ENCODE measurements at places on chromosomes 11 and 22.

DNA sequence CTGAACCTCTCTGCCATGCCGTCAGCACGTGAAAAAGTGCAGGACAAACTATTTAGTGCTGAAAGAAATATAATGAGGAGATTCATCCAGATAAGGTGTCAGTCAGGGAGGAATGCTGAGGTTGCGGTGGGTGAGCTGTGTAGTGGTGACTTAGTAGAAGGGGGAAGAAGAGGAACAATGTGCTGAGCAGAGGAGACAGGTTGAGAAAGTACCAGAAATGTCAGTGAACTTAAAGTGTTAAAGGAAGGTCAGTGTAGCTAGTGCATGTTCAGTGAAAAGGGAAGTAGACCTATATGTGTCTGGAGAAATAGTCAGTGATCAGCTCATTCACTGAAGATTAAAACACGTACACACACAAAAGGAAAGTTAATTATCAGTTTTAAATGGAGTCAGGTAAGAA lies 237.6 kb upstream of the CCDC179 start:
- no peak for DNase-seq

DNA sequence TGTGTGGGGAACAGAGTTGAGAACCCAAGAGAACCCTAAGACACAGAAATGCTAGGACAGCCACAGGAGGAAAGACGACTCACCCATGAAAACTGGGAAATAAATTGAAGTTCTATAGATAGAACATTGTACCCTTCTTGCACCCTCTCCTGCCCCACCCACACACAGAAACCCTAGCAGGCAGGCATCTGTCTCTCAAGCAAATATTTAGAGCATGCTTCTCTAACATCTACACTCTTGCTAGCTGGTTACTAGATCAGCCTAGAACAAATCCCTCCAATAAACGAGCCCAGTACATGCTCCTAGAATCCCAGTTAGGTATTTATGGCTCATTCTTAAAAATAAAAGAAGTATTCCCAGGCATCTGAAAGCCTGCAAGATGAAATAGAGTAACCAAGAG lies 32.1 kb upstream of the CLPB start:
- DNase-seq, result no peak

DNA sequence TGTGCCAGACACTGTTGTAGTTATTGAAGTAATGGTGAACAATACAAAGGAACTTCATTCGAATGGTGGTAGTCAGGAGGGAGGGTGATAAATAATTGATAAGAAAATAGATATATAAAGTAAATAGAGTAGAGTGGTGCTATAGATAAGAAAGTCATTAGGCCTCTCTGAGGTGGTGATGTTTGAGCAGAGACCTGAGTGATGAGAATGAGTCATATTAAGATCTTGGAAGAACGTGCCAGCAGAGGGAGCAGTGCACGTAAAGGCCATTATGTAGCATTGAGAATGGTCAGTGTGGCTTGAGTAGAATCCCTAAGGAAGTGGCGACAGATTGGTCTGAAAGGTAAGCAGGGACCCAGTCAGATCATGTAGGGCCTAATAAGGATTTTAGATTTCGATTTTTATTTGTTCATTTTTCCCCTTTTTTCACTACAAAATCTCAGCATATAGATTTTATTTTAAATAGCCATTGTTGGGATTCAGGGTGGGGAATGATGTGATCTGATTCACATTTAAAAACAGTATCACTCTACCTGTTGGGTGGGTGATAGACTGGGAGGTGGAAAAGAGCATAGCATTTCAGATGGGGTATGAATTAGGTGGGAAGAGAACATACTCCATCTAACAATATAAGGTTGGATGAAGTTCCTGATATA lies 44.7 kb downstream of the CCDC90B start:
- no peak for DNase-seq

DNA sequence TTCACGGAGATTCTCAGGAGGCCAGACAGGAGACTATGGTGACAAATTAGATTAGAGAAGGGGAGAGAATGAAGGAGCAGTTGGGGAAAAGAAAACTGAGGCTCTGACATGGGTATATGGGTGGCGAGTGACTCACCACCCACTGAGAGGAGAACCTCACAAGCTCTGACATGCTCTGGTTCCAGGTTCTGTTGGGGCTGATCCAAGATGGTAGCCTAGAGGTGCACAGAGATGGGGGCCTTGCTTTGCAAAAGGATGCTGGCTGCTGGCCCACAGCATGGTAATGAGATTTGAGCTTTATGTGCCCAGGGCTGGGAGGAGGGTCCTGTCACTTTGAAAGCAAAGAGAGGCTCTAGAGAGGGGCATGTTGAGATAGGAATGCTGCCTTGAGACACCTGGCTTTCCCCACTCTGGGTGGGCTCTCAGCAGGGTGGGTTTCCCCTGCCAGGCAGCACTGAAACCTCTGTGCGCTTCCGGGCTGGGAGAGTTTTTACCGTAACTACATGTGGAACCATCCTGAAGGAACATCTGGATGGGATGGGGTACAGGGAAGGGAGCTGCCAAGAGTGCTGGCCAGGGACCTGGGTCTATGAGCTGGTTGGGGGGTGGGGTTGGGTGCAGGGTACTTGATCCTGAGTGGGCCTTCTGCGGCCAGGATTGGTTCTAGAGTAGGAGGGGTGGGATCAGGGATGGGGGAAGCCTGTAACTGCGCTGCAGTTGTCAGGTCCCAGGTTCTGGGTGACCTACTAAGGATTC lies 1.2 kb upstream of the GRK2 start:
- DNase-seq, result no peak

- no peak for DNase-seq
Observed at GRCh38 chr11:121310908-121311307, 18.3 kb downstream of the SC5D start.

GRCh38 chr11:9527481-9528135 lies 45.9 kb upstream of the WEE1 start:
- DNase-seq, result no peak

DNA sequence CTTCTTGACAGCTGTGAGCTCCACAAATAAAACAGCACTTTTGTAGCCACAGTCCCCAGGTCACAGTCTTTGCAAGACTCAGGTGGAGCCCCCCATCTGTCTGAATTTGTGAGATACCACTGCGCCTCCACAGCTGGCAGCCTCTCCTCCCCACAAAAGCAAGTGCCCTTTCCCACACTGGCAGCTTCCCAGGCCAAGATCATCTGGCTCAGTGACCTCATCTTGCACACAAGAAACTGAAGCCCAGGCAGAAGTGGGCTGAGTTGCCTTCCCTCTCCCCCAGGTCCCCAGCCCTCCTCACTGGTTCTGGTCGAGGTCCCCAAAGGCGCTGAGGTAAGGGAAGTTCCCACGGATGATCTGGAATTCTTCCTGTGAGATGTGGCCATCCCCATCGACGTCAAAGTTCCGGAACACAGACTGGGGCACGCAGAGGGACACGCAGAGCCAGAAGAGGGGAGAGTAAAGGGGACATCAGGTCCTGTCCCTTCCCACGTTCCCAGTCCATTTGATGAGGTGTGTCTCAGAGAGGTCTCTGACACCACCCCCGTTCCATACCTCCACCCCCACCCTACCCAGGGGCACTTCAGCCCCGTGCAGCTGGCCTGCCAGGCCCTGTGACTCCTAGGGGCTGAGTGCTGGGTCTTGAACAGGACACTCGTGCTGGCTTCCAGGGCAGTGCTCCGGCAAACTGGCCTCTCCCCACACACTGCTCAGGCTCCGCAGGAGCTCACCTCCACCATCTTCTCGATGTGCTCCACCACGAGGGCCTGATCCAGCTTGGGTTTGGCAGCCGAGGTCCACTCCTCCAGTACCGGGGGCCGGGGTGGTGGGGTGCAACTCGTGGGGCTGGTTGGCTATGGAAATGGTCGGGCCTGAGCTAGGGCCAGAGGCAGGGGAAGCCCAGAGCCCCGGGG lies 8.9 kb downstream of the RASGRP2 start:
- no peak for DNase-seq

DNA sequence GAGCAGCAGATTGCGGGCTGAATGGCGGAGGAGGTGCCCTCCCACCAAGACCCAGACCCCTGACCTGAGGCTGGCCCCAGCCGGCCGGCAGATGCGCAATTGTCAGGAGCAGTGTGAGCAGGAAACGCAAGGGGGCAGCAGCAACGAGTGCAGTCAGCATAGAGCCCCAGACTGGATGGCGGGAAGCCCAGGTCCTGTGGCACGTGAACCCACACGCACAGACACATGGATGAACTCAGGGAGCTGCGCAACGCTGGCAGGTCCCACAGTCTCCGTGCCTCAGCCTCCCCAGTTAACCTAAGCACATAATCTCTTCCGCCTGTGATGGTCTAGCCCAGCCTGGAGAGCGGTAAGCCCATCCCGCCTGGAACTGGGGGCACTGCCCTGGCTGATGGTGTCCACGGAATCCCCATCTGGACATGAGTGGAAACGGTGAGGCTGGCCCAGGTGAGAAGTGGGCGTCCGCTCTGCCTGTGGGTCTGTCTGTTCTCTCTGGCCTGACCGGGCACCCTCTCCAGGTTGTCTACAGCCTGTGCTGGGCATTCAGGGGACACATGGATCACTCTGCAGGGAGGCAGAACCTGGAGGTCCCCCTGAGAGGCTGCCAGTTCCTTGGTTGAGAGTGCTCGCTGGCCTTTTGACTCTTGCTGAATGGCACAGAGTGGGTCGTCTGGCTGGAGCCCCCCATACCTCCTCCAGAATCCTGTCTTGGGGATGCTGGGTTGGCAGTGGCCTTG lies 626 bp upstream of the TBX10 start:
- peak; percentile 43 for DNase-seq

DNA sequence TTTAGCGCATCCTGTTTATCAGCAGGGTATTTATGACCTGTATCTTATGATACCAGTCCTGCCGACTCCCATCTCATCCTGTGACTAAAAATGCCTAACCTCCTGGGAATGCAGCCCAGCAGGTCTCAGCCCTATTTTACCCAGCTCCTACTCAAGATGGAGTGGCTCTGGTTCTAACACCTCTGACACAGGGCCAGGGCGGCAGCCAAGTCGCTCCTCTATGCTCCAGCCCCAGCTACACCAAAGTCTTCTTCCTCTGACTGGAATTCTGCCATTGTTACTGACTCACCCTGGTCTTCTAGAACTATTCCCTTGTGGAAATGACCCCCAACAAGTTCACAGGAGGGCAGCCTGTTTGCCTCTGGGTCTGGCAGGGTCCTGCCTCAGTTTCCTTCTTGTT lies 7.9 kb upstream of the C1QTNF6 start:
- DNase-seq, result no peak

- no peak for DNase-seq
Observed at GRCh38 chr22:29739346-29739875, 19.6 kb downstream of the CABP7 start.

DNA sequence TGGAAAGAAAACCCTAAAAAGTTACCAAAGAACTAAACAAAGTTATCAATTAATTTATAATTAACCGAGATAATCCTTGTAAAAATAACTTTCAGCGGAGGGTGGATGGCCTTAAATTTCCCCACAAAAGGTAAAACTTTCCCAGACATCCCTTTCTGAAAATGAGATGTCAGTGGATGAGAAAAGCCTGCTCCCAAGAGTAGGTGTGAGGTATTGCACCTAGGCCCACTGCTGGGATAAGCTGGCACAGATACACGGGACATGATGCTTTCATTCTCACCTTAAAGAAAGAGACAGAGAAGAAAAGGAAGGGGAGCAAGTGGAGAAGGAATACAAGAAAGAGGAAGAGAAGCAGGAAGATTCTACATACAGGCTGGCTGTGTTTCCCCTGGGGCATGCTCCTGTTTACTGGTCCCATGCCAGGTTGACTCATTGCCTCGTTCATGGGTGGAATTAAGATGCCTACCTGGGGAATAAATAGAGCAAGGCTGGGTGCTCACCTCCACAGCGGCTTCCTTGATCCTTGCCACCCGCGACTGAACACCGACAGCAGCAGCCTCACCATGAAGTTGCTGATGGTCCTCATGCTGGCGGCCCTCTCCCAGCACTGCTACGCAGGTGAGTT lies at the start of gene SCGB2A2:
TSS of gene SCGB2A2 (plus strand) at position 505 of the 625 bp plus-strand sequence. CDS start at position 564, 59 bp downstream.
- no peak for DNase-seq

- no peak for DNase-seq
Observed at GRCh38 chr22:23220485-23221350, 40.4 kb downstream of the BCR start.

DNA sequence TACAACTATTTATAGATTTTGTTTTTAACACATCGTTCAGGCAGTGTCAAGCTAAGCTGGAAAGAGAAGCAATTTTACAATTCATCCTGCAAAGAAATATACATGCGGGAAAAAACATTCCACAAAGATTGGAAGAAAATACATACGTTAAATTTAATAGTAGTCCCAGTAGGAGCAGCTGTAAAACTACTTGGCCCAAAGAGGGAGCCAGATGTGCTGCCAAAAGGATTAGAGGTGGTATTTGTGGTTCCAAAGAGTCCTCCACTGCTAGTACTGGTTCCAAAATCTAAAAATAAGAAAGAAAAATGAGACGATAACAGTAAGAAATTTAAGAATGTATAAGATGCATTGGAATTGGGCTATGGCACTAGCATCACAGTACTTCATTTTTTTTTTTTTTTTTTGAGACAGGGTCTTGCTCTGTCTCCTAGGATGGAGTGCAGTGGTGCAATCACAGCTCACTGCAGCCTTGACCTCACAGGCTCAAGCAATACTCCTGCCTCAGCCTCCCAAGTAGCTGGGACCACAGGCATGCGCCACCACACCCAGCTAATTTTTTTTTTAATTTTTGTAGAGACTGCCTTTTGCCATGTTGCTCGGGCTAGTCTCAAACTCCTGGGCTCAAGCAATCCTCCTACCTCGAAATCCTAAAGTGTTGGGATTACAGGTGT lies 21.5 kb downstream of the NUP98 start:
- DNase-seq, result no peak

DNA sequence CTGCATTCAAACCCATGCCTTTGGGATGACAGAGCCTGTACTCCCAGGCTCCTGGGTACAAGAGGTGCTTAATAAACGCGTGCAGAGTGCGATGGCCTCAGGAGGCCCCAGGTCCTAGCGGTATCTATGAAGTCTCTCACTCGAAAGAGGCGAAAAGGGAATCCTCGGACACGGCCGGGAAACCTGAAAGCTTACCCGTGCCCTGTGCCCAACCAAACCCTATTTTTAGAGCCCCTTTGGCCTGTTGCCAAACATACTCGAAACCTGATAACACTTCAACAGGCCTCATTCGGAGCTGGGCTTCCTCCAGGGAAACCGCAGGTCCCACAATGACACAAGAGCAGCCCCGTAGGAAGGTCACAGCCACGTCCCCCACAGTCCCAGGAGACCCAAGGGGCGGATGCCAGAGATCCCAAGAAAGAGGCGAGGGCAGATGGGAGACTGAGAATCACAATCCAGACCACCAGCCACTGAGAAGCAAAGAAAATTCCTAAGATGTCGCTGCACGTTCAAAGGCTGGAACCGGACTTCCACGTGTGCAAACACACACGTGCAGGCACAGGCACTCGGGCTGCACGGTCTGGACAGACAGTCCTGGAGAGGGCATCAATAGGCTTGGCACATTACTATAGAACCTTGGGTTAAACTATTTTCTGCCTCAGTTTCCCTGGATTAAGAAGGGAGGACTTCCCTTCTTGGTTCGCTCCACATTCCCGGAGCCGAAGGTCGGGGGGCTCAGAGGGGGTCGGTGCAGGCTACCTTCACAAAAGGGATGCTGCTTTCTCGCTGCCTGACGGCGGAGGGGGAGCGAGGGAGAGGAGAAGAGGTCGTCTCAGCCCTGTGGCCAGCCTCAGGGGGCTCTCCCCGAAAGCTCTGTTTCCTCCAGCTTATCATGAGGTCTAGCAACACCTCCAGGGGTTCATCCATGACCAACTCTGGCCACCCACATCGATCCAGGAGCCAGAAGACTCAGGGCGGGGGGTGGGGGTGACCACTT lies 8.2 kb downstream of the PDGFB start:
- DNase-seq, result no peak

- no peak for DNase-seq
Observed at GRCh38 chr22:33470456-33470855, 412.3 kb upstream of the SYN3 start.

Measured in activated CD8-positive, alpha-beta memory T cell treated with anti-CD3 and anti-CD28 coated beads for 1 hour (primary cell).